COLO829 (cell line): ENCODE measurements at places on chromosomes 2 and 18.

DNA sequence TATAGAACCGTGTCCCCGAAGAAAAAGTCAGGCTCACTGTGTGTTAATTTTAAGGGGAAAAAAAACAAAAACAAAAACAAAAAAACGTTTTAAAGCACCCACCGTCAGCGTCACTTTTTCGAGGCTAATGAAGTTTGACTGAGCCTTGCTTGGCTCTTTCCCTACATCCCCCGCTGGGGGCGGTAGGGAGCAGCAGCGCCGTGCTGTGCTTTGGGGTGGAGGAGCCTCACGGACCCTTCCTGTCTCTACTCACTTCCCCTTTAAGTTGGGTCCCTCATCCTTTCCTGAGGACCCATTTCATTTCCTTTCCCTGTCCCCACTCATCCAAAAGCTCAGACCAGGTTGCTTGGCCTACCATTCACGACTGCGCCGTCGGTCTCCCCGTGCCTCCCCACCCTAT, 82.8 kb upstream of the RPL31 start:
- no peak for DNase-seq

DNA sequence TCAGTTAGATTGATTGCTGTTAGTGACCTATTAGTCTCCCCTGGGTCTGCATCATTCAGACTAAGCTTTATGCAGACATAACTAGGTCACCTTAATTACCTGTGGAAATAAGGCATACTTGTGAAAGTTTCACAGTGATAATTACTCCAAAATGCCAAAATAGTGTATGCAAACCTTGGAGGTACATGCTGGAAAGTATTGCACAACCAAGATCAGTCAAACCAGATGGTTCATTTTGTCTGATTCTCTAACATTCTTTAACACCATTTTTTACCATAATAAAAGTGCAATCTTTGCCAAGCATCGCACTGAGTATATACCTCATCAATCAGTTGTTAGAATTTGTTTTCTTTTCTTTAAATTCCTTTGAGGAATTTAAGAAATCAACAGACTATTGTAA, 186.3 kb upstream of the TMEFF2 start:
- no peak for DNase-seq

DNA sequence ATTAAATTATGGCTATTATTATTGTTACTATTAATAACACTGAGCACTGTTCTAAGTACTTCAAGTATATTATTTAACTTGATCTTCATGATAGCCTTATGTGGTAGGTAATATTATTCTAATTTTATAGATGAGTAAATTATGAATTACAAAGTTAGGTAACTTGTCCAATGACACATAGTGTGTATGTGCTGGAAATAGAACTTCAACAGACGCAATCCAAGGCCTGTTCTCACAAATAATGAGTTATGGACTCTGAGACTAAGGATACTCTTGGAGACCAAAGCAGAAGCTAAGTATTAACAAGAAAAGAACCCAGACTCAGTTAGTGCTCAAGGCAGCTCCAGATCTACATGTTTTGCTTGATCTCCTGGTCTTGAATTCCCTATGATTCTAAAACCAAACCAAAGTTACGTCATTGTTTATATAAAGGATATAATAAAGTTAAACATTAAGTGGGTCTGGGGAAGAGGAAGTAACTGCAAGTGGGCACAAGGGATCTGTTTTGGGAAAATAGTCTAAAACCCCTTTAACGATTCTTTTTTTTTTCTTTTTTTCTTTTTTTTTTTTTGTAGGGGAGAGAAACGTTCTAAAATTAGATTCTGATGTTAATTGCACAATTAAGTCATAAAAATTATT, 211.3 kb downstream of the ERBB4 start:
- DNase-seq: no peak

GRCh38 chr2:77232909-77233425, 289.2 kb downstream of the LRRTM4 start:
- no peak for DNase-seq

- DNase-seq: no peak
Observed at GRCh38 chr2:27501042-27501441, 4.4 kb downstream of the GCKR start.

DNA sequence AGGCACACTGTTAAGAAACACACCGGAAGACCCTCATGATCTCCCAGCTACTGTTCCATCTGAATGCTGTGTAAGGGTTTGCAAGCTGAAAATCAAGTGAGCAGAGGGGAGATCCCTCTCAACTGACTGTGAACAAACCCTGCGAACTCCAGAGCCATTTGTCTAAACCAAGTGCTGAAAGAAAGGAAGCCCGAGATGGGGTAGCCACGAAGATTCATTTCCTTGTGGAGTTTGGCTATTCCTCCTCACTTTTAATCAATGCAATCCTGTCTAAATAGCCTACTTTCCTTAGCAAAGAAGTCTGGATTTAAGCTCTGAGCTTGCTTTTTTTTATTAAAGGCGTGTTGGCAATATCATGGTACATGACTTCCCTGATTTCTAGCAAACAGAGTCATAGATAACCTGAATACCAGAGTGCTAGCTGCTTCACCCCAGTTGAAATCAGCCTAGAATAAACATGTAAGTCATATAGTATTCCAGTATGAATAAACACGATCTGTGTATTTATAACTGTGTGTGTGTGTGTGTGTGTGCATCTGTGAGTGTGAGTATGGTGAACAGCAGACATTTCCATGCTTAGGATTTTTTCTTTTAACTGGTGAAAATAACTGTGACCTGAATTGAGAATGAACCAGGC, 365.2 kb downstream of the ZNF521 start:
- no peak for DNase-seq
